ENCODE measurements at places on chromosomes 5 and 9. TPM values are rescaled to one million over a fixed set of nuclear protein-coding genes. Genes with fewer than 3 reads are reported as not detected.

HAUS6 gene
- polyA plus RNA-seq: 23.3 TPM

PCDHB8 gene
- 3.8 TPM for polyA plus RNA-seq

GPX8 gene
- 81.9 TPM for polyA plus RNA-seq

NINJ1 gene
- polyA plus RNA-seq: 44.8 TPM

ENHO gene
- polyA plus RNA-seq: 1.5 TPM

CCL27 gene
- polyA plus RNA-seq: 0.46 TPM

MEF2C gene
- polyA plus RNA-seq: 47.2 TPM

PCDHGB3 gene
- 1.9 TPM for polyA plus RNA-seq

RBM22 gene
- polyA plus RNA-seq: 85.4 TPM

LCN10 gene
- 1.2 TPM for polyA plus RNA-seq

CDC25C gene
- polyA plus RNA-seq: 7.0 TPM

TSSK1B gene
- polyA plus RNA-seq: not detected

FCN1 gene
- polyA plus RNA-seq: 2.7 TPM

FOXD4L4 gene
- not detected for polyA plus RNA-seq

DND1 gene
- polyA plus RNA-seq: not detected

PCDHA1 gene
- polyA plus RNA-seq: not detected

LECT2 gene
- 2.7 TPM for polyA plus RNA-seq

INSL4 gene
- not detected for polyA plus RNA-seq

PRR16 gene
- polyA plus RNA-seq: 2.8 TPM

ANKRD34B gene
- 0.14 TPM for polyA plus RNA-seq

ANGPTL2 gene
- 10.4 TPM for polyA plus RNA-seq

MED10 gene
- 45.9 TPM for polyA plus RNA-seq

GGTA1 gene
- polyA plus RNA-seq: 3.9 TPM

GRXCR2 gene
- not detected for polyA plus RNA-seq

RECK gene
- 34.0 TPM for polyA plus RNA-seq

GARIN3 gene
- not detected for polyA plus RNA-seq

STPG3 gene
- polyA plus RNA-seq: 2.3 TPM

HSPB3 gene
- 0.18 TPM for polyA plus RNA-seq

SERF1A gene
- polyA plus RNA-seq: 14.7 TPM

ELOVL7 gene
- polyA plus RNA-seq: 19.1 TPM

CBY3 gene
- 0.36 TPM for polyA plus RNA-seq

GZMA gene
- polyA plus RNA-seq: 0.58 TPM

RALGDS gene
- polyA plus RNA-seq: 32.8 TPM

CNOT8 gene
- 88.6 TPM for polyA plus RNA-seq

TERT gene
- 0.18 TPM for polyA plus RNA-seq

GDA gene
- polyA plus RNA-seq: 0.34 TPM

PFN3 gene
- 1.1 TPM for polyA plus RNA-seq

ABO gene
- 28.8 TPM for polyA plus RNA-seq

KCNV2 gene
- 0.09 TPM for polyA plus RNA-seq

Data from right renal pelvis (tissue), 4 donors.